ENCODE measurements at places on chromosomes 7 and 10.

DNA sequence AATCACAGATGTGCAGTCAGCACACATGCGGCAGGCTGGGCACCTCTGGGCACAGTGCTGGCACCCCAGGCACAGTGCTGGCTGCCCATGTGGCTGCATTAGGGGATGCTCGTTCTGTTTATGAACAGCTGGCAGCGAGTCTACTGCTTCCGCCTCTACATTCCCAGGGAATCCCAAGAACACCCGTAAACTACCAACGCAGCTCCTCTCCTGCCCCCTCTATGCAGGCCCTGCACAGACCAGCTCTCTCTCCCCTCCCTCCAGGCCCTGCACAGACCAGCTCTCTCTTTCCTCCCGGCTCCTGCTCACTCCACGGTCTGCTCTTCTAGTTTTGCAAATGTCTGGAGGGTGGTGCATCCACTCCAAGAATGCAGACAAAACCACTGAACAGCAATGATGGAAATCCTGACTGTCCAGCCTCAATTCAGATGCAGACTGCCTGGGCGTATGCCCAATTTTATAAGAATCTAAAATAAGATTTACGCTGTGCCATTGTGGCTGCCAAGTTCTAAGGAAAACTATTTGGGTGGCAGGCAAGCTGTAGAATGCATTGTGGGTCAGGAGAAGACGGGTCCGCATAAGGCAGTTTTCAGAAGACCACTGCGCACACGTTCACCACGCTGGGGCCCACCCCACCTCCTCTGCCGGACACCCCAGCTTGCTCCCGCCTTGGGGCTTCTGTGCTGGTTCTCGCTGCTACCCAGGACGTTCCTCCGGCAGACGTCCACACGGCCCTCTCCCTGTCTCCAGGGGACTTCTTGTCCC is 234.6 kb downstream of the ZMYND11 start:
- peak; percentile 93 for DNase-seq

DNA sequence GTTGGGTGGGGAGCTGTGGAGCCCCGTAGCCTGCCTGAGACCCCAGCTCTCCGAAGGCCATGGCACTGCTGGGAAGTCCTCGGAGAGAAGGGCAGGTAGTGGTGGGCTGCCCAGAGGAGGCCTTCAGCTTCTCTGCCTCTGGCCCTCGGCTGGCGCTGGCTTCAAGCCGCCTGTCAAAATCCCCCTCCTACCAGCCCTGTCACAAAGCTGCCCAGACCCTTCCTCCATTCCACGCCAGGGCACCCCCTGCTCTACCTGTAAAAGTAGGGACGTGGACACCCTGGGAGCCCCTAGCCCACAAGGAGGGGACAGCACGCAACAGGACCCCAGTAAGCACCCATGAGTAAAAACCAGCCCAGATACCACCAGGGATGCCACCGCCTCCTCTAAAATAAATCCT is 31.6 kb downstream of the MAD1L1 start:
- no peak for DNase-seq

DNA sequence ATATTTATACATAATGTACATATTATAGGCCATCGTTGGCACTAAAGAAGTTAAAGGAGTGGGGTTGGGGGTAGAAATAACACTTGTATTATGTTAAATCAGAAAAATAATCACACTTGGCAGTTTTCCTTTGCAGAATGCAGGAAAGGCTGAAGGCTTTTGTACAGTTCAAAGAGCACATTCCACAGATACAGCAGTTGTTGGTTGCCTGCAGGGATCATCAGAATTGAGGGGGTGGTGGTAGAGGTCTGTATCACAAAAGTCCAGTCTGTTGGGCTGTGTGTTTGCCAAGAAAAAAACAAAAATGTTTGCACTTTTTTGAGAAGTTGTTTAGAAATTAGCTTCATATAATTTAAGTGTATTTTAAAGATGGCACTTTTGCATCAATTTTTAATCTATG is 231.8 kb upstream of the FOXP2 start:
- DNase-seq = no peak

GRCh38 chr7:101121991-101122932 is 4.6 kb upstream of the SERPINE1 start:
- peak; percentile 100 for DNase-seq

GRCh38 chr10:58734116-58734515 is 221.4 kb downstream of the BICC1 start:
- DNase-seq = peak; percentile 91

DNA sequence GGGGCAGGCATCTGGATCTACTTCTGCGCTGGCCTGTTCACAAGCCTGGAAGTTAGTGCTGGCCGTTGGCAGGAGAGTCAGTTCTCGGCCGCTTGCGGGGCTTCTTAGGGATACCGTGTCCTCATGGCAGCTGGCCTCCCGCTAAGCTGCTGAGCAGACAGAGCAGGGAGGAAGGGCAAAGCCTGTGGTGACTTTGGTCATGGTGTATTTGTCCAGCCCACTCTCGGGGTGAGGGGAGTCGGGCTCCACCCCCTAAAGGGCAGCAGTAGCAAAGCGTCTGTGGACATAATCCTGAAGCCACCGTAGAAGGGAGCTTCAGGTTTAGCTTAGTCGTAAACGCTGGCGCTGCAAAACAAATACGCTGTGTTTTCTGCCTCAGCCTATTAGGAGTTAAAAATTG is 12.2 kb downstream of the UBE3C start:
- DNase-seq = peak; percentile 16

All from fibroblast of skin of scalp (primary cell).